Right ventricle myocardium inferior (tissue), 1 donor: ENCODE measurements at places on chromosomes 2 and 18. TPM values are rescaled to one million over a fixed set of nuclear protein-coding genes. Genes with fewer than 3 reads are reported as not detected.

GRCh38 chr2:162478721-162479129, 134.8 kb downstream of the GCA start:
- no peak for DNase-seq

GRCh38 chr2:169118060-169118459, 48.7 kb downstream of the DHRS9 start:
- DNase-seq, result no peak

- no peak for DNase-seq
Measured at GRCh38 chr18:42340423-42341009, 385.5 kb downstream of the PIK3C3 start.

ARHGAP25 gene
- total RNA-seq, result 9.4 TPM

VWC2L gene
- not detected for total RNA-seq
